Right ventricle myocardium superior (tissue), 1 donor: ENCODE measurements at places on chromosomes 1 and 21. TPM values are rescaled to one million over a fixed set of nuclear protein-coding genes. Genes with fewer than 3 reads are reported as not detected.

DNA sequence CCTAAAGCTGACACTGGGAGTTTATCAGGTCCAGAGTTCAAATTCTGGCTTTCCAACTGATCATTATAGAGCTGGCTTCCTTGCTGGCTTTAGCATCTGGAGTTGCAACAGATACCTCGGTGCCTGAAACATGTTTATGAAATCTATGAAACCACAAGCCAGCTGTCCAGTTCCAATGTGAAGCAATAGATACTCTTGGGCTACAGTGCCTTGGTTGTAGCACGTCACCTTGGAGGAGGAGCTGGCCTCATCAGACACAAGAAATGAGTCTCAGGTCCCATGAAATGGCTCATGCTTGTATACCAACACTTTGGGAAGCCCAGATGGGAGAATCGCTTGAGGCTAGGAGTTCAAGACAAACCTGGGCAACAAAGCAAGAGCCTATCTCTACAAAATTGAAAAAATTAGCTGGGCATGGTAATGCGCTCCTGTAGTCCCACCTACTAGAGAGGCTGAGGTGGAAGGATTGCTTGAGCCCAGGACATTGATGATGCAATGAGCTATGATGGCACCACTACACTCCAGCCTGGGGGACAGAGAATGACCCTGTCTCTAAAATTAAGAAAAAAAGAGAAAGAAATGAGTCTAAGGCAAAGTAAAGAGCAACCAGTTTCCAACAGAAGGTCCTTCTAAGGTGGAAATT is 132.5 kb upstream of the ZNF648 start:
- DNase-seq, result peak; percentile 68

Gene DSCAM
- not detected for total RNA-seq

DNA sequence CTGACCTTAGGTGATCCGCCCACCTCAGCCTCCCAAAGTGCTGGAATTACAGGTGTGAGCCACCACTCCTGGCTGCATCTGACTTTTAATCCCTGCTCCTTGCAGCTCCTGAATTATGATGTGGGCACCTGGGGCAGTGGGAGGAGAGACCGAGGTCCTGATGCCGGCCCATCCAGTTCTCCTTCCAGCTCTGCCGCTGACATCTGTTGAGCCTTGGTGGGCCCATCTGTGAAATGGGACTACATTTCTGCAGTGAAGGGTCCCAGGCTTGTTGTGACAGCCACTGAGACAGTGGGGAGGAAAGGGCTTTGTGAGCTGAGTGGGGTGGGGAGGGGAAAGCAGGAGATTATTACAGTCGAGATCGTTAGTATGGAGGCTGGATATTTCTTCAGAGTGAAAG is 11.8 kb downstream of the PLA2G2F start:
- no peak for DNase-seq

DNA sequence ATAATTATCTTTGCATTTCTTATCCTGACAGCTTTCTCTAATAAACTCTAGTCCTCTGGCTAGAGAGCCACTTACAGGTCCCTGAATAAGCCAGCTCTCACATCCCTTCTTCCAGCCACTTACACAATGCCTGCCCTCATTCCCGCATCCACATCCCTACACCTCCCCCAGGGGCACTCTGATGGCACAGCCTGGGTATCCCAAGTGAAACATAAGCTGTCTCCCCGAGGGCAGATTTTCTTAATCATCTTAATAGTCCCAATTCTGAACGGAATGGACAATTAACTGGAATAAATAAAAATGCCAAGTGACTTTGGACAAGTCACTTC is 4.9 kb downstream of the RHOC start:
- no peak for DNase-seq

Gene LMX1A
- not detected for total RNA-seq

GRCh38 chr1:226867461-226868054 is 2.9 kb upstream of the PSEN2 start:
- no peak for DNase-seq

Gene PGLYRP4
- total RNA-seq, result not detected

- no peak for DNase-seq
Observed at GRCh38 chr1:151277249-151277648, 4.8 kb upstream of the ZNF687 start.

Gene C1orf74
- total RNA-seq, result 1.9 TPM

DNA sequence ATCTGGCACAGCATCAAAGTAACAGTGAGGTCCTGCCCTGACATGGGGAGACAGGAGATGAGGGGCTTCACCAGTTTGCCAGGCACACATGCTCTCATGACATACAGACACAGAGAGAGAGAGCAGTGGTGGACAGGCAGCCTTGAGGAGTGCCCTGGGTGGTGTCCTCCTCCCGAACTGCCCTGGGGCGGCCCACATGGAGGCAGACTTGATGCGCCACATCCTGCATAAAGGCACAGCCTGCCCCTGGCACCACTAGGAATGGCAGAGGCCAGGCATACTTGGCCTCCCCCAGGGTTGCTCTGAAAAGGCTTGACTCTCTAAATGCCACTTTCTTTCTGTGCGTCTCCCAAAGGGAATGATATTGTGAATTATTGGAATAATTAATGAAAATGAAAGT is 67.5 kb downstream of the SPAG17 start:
- DNase-seq, result no peak

Gene SLC5A3
- 5.1 TPM for total RNA-seq

Gene IGSF3
- total RNA-seq, result 17.5 TPM

Gene C1orf94
- not detected for total RNA-seq

GRCh38 chr1:66919828-66920227 is 4.8 kb downstream of the DNAI4 start:
- DNase-seq, result no peak

DNA sequence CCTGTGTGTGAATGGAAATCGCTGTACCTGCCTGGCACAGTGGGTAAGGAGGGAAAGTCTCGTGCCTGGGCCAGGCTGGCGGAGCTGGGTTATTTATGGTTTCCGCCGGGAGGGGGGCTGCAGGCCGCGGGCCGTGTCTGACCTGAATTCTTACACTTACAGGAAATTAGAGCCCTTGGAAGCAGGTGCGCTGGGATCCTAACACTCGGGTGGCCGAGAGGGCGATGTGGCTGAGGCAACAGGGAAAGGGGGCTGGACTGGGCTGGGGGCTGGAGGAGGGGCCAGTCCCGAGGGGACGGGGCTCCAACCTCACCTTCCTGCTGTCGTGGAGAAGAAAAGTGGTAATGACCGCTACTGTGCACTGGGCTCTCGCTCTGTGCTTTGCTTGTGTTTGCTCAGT is 109.4 kb upstream of the WNT4 start:
- no peak for DNase-seq

Gene NOC2L
- total RNA-seq, result 42.8 TPM

- DNase-seq, result no peak
Observed at GRCh38 chr1:8477166-8477982, 159.5 kb downstream of the SLC45A1 start.

Gene UBQLN4
- total RNA-seq, result 30.4 TPM

DNA sequence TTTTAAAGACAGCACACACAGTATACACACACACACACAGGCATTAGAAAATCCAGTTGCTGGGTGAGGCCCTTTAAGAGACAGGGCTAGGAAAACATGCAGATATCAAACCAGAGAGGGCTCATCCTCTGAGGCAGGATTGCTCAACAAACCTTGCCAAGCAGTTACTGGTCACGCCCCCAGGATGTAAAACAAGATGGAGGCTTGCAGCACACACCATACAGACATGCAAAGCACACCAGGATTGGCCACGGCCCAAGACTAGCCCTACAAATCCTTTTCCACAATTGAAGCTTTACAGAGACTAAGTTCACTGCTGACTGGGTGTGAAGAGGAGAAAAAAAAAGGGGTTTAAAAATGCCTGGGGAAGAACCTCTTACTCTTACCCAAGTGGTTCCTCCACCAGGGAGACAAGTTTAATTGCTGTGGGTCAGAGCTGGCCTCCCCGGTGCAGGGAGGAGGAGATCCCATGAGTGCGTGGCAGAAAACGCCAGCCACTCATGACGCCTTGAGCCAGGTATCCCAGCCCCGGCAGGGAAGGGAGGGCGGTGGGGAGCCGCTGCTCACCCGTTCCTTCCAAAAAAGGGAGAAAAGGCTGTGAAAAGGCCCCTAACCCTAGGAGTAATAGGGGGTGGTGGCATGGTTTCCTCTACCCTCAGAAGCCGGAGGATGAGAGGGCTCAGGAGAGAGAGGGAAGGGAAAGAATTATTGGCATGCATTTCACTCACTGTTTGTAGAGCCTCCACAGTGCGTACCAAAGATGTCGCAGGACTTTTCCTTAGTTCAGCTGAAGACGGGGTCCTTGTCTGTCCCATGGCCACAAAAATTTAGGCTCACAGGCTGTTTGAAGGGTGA is 594.6 kb upstream of the ZP4 start:
- DNase-seq, result no peak
